ENCODE measurements at places on chromosomes 16 and 17. TPM values are rescaled to one million over a fixed set of nuclear protein-coding genes. Genes with fewer than 3 reads are reported as not detected.

TNFRSF13B gene
- total RNA-seq, result not detected

PHOSPHO1 gene
- total RNA-seq, result not detected

VMO1 gene
- not detected for total RNA-seq

CRHR1 gene
- not detected for total RNA-seq

GUCY2D gene
- total RNA-seq, result not detected

UMOD gene
- total RNA-seq, result not detected

CCT6B gene
- 1.1 TPM for total RNA-seq

COX6A2 gene
- total RNA-seq, result not detected

ZFP1 gene
- total RNA-seq, result 11.8 TPM

NUFIP2 gene
- total RNA-seq, result 79.1 TPM

SCGB1C2 gene
- not detected for total RNA-seq

TEKT5 gene
- total RNA-seq, result not detected

CDH5 gene
- not detected for total RNA-seq

HSPB9 gene
- total RNA-seq, result not detected

GRAP gene
- total RNA-seq, result 28.5 TPM

CMTM1 gene
- total RNA-seq, result 33.5 TPM

CCL13 gene
- not detected for total RNA-seq

PRM3 gene
- not detected for total RNA-seq

ARL6IP1 gene
- 225 TPM for total RNA-seq

DBNDD1 gene
- total RNA-seq, result 0.41 TPM

SBK1 gene
- total RNA-seq, result 4.4 TPM

ZG16 gene
- total RNA-seq, result not detected

CARD14 gene
- not detected for total RNA-seq

KRT36 gene
- not detected for total RNA-seq

TBC1D3C gene
- not detected for total RNA-seq

ARHGDIG gene
- total RNA-seq, result not detected

TNFRSF12A gene
- 4.2 TPM for total RNA-seq

PLEKHG4 gene
- 23.0 TPM for total RNA-seq

TTYH2 gene
- 11.0 TPM for total RNA-seq

MMP28 gene
- total RNA-seq, result not detected

ACAP1 gene
- total RNA-seq, result 701 TPM

CALB2 gene
- not detected for total RNA-seq

PDF gene
- 12.8 TPM for total RNA-seq

UNC13D gene
- 219 TPM for total RNA-seq

GFAP gene
- not detected for total RNA-seq

SLC5A2 gene
- not detected for total RNA-seq

ITGAX gene
- total RNA-seq, result 142 TPM

NFAT5 gene
- 41.3 TPM for total RNA-seq

B4GALNT2 gene
- total RNA-seq, result 0.07 TPM

CISD3 gene
- 38.3 TPM for total RNA-seq

MKS1 gene
- total RNA-seq, result 15.6 TPM

C16orf86 gene
- 1.9 TPM for total RNA-seq

PRRT2 gene
- total RNA-seq, result 0.91 TPM

SPNS3 gene
- total RNA-seq, result 5.3 TPM

ABCA9 gene
- 0.54 TPM for total RNA-seq

KRT9 gene
- not detected for total RNA-seq

DNAI2 gene
- 0.69 TPM for total RNA-seq

CLEC19A gene
- not detected for total RNA-seq

MYH8 gene
- total RNA-seq, result not detected

SMTNL2 gene
- total RNA-seq, result not detected

CLDN7 gene
- 0.49 TPM for total RNA-seq

WWOX gene
- total RNA-seq, result 20.1 TPM

ORC6 gene
- 36.5 TPM for total RNA-seq

KRTAP3-1 gene
- not detected for total RNA-seq

SYCE1L gene
- total RNA-seq, result 3.8 TPM

TMEM114 gene
- total RNA-seq, result not detected

HS3ST3B1 gene
- 53.9 TPM for total RNA-seq

Data from T-helper 1 cell treated with Interleukin-12 subunit alpha and Interleukin-12 subunit beta and Interleukin-4 antibody, amounts not matched to agents 30 ng/mL and 1 ng/mL, for 36 hours (primary cell).